ENCODE measurements at places on chromosomes 7 and 10.

DNA sequence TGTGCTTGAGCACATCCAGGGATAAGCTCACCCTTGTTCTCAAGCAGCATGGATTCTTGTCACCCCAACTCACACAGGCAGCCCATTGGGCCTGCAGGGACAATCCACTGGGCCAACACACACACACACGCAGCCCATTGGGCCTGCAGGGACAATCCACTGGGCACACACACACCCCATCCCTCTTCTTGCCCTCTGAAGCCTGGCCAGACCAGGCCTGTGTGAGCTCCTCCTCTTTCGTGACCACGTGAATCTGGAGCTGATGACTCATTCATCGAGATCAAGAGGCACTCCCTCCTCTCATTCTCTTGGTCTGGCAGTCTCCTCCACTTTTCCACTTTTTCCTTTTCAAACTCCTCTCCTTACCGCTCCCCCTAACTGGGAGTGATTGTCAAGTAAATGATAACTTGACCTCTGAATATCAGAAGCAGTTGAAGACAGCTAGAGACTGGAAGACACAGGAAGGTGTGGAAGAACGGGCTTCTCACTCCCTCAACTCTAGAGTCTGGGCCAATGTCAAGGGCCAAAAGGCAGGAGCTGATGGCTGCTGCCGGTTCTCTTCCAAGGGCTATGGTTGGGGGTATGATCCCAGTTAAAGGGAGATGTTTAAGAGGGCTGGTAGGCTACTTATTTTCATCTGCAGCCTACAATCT is 89.7 kb downstream of the HIPK2 start:
- no peak for DNase-seq

GRCh38 chr10:28678687-28679457 is 1.6 kb downstream of the BAMBI start:
- no peak for DNase-seq

- DNase-seq: no peak
Measured at GRCh38 chr7:12650080-12650479, 37.4 kb upstream of the ARL4A start.

DNA sequence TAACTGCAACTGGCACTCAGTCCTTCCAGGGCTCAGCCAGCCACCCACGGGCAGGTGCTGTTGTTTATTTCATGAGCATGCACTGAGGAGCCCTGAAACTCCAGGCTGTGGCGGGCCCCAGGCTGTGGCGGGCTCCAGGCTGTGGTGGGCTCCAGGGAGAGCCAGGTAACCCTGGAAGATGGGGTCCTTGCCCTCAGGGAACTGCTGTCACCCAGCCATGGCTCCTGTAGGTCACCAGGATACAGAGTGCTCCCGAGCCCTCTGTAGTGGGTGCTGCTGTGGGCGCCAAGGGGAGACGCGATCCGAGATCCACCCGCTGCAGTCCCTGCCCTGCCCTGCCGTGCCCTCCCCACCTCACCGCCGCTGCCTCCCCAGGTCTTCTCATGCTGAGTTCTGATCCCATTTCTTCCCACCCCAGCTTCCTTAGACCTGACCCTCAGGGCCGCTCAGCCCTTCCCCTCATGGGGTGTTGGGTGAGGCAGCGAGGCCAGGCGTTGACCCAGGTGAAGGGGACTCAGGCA is 29.6 kb downstream of the LRRC27 start:
- DNase-seq: no peak

GRCh38 chr10:93224005-93224779 is 150.5 kb downstream of the CYP26A1 start:
- peak; percentile 47 for DNase-seq

- DNase-seq: no peak
Measured at GRCh38 chr10:534047-534566, 155.4 kb downstream of the DIP2C start.

- DNase-seq: no peak
Measured at GRCh38 chr7:88184848-88185304, 35.0 kb downstream of the SRI start.

- DNase-seq: no peak
Measured at GRCh38 chr7:73876361-73876760, 15.4 kb downstream of the TMEM270 start.

DNA sequence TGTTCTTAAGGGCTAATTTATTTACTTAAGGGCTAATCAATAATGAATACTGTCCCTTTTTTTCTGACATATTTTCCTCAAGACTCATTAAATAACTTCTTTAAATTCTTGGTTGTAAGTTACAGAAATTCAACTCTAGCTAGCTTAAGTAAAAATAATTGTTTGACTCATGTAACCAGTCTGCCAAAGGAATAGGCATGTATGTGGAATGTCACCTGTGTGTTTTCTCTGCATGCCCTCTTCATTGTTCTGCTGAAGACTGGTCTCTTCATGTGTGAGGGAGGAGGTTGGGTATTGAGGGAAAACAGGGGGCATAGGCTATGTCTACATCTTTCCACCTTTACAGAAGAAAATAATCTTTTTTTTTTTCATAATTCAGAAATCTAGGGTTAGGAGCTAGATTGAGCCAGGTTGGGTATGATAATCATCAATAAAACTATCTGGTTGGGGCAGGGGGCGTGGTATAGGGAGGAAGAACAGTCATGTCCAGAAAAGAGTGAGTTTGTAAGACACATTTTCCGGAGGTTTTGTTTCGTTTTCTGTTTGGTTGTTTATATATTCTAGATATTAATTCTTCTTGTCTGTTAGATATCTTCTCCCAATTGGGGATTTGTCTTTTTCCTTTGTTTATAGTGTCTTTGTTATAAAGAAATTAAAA is 37.9 kb downstream of the EXOC4 start:
- no peak for DNase-seq

DNA sequence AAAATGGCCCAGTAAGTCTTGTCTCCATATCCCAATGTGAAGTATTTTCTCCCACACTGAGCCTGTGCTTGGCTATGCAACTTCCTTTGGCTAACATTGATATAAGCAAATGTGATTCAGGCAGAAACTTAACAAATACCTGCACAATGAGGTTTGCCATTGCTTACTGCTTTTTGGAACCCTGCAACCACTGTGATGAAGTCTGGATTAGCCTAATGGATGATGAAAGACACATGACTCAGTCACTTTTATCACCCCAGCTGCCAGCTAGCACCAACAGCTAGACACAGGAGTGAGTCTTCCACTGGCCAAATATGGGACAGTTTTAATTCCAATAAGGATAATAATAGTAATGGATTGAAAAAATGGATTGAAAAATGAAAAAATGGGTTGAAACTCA is 854.5 kb downstream of the GRM8 start:
- no peak for DNase-seq

GRCh38 chr10:31075881-31076609 is 44.4 kb upstream of the ZNF438 start:
- DNase-seq: no peak

- DNase-seq: no peak
Measured at GRCh38 chr10:72764151-72764550, 72.2 kb downstream of the MCU start.

DNA sequence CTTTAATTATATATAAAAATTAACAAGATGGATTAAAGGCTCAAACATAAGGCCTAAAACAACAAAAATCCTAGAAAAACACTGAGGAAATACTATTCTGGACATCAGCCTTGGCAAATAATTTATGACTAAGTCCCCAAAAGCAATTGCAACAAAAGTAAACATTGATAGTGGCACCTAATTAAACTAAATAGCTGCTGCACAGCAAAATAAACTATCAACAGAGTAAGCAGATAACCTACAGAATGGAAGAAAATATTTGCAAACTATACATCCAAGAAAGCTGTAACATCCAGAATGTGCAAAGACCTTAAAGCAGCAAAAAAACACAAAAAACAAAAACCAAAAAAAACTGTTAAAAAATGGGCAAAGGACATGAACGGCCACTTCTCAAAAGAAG is 384.0 kb upstream of the SEMA3D start:
- no peak for DNase-seq

DNA sequence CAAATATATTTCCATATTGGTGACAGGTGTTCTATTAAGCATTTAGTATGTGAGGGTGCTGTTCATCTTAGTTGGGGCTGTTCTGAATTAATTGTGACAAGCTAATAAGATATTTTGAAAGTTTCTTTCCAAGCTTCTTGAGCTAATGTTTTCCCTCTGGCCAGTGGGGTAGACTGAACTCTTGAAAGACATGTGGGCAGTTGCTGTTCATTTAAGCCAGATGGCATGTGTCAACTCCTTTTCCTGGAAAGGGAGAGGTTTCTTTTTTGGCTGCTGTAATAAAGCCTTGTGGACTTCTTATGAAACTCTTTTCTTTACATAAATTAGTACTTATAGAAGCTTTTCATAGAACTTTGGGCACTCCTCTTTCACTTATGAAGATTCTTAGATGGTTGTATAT is 21.7 kb downstream of the RAB18 start:
- peak; percentile 65 for DNase-seq

DNA sequence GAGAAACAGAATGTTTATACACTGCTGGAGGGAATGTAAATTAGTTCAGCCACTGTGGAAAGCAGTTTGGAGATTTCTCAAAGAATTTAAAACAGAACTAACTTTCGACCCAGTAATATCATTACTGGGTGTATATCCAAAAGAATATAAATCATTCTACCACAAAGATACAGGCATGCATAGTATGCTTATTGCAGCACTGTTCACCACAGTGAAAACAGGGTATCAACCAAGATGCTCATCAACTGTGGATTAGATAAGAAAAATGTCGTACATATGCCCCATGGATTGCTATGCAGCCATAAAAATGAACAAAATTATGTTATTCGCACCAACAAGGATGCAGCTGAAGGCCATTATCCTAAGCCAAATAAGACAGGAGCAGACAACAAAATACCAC is 343.1 kb upstream of the KCND2 start:
- no peak for DNase-seq

All from AML-193 (cell line).